ENCODE measurements at places on chromosomes 4 and X.

- DNase-seq: no peak
Observed at GRCh38 chr4:11426731-11427120, 2.0 kb downstream of the HS3ST1 start.

DNA sequence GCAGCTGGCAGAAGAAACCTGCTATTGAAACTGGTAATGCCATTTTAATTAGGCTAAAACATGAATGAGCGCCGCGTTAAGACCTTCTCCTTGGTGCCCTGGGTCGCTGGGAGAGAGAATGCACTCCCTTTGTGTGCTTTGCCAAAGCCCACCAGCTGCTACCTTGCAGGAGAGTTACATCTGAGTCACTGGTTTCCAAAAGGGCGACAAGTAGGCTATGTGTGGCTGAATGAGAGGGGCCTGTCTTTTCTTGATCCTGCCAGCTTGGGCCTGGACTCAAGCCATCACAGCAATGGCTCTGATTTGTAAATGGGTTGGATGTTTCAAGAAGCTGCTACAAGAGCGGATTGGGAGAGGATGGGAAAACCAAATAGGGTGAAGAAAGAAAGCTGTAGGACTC, 81.5 kb downstream of the NHS start:
- no peak for DNase-seq

DNA sequence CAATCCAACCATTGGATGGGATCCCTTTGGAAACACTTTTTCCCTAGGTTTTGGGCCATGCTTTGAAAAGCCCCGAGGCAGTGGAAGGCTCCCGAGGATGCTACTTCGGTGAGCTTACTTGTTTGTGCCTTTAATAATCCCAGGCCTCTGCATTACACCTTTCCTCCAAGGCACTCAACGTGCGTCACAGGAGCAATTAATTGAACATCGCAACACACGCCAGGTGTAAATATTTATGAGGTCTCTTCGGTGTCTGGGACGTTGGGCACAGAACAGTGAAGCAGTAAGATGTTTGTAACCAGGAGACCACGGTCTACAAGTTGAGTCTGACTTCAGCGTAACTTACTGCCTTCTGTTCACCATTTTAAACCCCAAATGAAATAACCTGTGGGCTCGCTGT, 97.3 kb downstream of the CLNK start:
- DNase-seq: no peak

DNA sequence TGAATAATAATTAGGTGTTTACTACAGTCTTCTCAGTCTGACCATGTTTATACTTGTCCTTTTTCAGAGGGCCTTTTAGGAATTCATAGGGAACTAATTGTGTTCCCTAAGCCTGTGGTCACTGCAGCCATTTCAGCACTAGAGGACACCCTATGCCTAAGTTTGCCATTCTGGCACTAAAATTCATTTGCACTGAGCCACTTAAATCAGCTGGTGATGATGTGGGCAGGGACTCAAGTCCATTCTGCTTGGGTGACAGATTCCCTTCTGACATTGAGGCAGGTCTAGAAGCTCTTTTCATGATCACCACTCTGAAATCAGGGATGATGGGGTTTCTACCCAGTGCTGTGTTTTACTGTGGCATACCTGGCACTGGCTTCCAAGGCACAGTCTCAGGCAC, 1178.9 kb upstream of the DIAPH2 start:
- DNase-seq: no peak

GRCh38 chr4:151166636-151167035, 67.2 kb downstream of the RPS3A start:
- no peak for DNase-seq

GRCh38 chr4:151199319-151200190, 77.4 kb upstream of the PRSS48 start:
- no peak for DNase-seq

DNA sequence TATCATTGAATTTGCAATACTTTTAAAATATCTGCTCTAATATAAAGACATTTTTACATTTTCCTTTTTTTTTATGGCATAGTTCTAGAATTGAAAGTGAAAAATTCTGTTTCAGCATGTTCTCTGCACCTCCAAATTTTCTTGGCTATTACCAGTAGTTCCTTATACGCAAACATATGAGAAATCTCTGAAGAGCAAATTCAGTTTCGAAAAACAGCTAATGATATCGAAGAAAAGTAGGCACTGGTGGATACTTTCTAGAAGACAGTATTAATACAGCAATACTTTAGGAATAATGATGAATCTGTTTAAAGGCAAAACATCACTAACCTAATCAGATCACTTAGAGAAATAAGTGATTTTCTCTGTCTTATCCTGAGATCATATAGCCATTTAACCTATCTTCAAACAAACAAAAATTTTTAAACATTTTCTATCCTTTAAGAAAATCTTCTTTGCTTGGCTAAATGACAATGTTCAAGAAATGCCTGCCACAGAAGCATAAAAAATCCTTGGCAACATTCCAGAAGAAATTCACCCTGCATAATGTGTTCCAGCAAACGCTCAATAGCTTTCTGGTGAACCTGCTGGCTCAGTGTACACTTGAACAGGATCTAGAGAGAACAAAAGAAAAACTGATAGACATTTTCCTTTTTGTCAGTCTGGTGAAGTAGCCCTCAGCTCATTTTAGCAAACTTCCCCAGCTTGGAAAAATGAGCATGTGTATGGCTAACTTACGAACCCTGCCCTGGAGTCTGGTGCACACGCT, 51.2 kb upstream of the KLF3 start:
- DNase-seq: no peak

- DNase-seq: no peak
Observed at GRCh38 chr4:186445040-186445439, 110.3 kb downstream of the MTNR1A start.

- no peak for DNase-seq
Observed at GRCh38 chr4:168854350-168854921, 155.6 kb downstream of the CBR4 start.

- DNase-seq: no peak
Observed at GRCh38 chr4:67261971-67262370, 283.3 kb downstream of the CENPC start.

- DNase-seq: no peak
Observed at GRCh38 chrX:6024204-6024603, 204.5 kb downstream of the NLGN4X start.

DNA sequence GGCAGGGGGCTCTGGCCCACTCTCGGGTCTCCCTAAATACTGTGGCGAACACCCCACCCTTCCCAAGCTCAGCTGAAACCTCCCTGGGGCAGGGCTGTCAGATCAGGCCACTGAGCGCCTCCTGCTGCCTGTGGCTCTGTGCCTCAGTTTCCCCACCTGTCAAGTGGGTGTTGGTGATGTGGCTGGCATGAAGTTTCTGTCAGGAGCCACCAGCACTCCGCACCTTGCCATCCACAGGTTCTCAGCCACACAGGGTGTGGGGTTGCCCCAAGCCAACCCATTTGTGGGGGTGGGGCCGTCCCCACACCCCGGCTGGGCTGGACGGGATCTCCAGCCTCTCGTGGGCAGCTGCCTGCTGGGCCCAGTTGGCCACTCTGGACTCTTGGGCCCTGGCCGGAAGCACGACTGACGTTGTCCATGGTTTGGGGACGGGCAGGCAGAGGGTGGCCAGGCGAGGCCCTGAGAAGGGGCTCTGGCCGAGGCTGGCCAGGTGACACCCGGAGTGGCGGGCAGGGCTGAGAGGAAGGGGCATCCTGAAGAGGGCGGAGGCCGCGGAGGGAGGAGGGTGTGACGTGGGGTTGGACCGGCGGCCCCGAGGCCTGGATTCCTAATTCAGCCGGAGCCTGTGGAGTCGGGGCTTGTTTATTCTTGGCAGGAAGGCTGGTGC, 5.5 kb upstream of the FGFR3 start:
- DNase-seq: no peak

DNA sequence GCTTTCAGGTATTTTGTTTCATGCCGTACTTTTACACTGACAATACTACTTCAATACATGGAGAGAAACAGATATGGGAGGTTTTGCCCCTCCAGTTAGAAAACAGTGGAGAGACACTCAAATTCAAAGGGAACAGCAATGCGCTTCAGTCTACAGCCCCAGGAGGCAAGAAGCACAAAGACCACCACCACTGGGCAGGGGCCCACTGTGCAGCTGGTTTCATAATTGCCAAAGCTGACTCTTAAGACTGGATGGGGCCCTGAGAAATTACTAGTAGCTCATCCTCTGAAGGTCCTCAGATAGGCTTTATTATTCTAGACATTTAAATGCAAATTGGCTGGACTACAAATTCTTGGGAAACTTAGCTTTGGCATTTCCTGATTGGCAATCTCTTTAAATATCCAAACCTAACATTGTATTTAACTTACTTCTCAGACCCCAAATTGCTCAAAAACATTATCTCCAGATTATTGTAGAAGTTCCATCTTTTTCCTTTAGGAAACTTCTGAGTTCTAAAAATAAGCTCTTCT, 85.9 kb upstream of the GPR34 start:
- no peak for DNase-seq

GRCh38 chr4:173493041-173493440, 37.0 kb downstream of the HAND2 start:
- no peak for DNase-seq

GRCh38 chrX:106144755-106145639, 23.1 kb upstream of the PWWP3B start:
- DNase-seq: no peak

DNA sequence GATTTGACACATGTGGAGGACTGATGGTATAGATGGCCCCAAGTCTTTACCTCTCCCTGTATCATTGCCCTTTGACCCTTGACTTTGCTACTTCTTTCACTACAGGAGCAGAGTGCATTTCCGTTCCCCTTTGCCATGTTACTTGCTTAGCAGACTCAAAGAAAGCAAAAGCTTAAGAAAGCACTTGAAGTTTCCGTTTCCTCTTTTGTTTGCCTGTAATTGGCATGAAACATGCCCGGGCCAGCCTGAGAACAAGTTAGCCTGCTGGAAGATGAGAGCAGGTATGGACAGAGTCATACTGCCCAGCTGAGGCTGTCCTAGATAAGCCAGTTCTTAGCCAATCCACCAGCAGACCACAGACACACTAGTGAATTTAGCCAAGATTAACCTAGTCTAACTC, 206.0 kb downstream of the BCOR start:
- DNase-seq: no peak

- peak; percentile 6 for DNase-seq
Observed at GRCh38 chr4:175560604-175561003, 251.5 kb downstream of the GPM6A start.

DNA sequence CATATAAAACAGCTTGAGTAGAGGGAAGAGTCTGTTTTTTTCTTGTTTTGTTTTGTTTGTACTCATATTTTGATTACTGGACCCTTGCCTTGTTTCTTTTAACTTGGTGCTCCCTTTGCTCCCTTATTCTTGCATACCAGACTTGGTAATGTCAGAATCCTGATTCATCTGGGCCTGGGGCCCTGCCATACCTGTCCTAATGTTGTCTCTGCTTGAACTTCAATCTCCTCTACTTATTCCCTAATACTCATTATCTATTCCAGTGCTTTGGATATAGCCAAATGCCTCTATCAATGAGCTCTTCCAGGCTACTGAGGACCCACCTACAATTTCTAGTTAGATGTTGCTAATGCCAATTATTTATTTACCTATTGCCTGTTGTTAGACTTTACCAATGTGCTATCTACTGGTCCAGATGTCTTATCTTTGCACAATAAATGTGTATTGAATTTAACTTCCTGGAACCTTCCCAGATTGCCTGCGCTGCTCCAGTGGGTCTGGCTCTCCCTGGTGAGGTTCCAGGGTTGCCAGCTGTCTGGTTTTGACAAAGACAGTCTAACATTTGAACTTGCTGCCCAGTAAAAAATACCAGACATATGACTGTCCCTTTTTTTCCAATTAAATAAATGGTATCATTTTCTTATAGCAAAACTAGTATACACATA, 64.4 kb upstream of the ACSL4 start:
- no peak for DNase-seq

DNA sequence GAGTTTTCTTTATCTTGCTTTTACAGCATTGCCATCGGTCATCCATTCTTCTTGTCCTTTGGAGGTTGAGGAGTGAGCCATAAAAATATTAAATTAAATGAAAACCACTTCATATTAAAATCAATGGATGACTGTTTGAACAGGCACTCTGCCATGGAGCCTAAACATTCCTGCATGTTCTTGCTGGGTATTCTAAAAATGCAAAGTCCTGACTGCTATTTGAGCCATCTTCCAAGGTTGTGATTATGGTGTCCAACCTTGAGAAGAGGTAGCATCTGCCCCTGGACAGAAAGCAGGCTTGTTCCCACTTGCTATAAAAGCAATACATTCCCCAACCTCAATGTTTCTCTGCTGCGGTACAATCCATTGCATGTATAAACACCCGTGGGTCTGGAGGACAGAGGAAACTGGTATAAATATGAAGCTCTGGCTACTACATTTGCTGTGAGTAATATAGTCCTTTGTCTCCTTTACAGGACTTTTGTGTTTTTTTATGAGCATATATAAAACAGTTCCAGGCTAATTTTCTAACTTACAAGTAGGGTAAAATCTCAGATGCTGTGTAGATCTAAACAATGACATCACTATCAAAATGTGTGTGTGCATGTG, 70.9 kb upstream of the FAT4 start:
- no peak for DNase-seq

- no peak for DNase-seq
Observed at GRCh38 chr4:53990641-53991040, 73.8 kb downstream of the CHIC2 start.

- DNase-seq: no peak
Observed at GRCh38 chr4:20617678-20618396, 82.4 kb upstream of the PACRGL start.

GRCh38 chr4:7158081-7158750, 34.1 kb upstream of the SORCS2 start:
- DNase-seq: no peak

GRCh38 chrX:68757331-68757730, 71.5 kb upstream of the EFNB1 start:
- no peak for DNase-seq

DNA sequence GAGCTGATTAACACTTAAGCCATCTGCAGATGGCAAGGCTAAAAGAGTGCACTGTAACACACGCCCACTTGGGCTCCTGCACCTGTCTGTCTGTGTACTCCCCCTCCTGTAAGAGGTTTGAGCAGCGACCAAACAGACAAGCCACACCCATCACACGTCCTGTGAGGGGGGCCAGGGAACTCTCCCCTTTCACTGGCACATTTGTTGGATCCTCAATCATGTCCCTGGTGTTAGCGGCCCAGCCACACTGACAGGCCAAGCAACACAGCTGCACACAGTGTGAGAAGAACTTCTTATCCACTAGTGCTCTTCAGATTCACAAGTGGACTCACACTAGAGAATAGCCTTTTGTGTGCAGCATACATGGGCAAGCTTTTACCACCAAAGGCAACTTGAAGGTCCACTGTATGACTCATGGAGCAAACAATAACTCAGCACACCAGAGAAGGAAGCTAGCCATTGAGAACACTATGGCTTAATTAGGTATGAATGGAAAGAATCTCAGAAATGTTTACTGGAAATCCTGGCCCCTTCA, 29.1 kb upstream of the UTP14A start:
- no peak for DNase-seq
